ENCODE measurements at places on chromosomes 6 and 20.

- no peak for DNase-seq
Measured at GRCh38 chr6:80922916-80923455, 816.5 kb downstream of the BCKDHB start.

GRCh38 chr6:16476861-16477260, 238.5 kb downstream of the GMPR start:
- DNase-seq: no peak

GRCh38 chr20:53609491-53610445, 16.1 kb upstream of the ZNF217 start:
- no peak for DNase-seq

DNA sequence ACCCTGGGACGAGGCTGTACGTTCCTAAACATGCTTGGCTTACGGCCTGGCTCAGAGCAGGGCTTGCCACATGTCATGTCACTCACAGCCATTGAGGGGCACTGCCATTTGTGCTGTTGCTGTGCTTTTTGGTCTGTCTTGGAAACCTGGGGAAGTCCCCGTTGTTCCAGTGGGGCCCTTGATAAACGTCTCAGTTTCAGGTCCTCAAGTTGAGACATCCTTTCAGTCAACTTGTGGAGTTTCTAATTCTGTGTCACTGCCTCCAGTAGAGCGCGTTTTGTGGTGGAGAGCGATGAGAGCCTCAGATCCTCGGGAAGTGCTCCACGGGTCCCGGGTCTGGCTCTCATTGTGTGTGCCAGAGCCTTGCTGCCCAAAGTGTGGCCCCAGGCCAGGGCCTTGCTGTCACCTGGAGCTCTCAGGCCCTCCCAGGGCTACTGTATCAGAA, 43.0 kb upstream of the CCR6 start:
- no peak for DNase-seq

DNA sequence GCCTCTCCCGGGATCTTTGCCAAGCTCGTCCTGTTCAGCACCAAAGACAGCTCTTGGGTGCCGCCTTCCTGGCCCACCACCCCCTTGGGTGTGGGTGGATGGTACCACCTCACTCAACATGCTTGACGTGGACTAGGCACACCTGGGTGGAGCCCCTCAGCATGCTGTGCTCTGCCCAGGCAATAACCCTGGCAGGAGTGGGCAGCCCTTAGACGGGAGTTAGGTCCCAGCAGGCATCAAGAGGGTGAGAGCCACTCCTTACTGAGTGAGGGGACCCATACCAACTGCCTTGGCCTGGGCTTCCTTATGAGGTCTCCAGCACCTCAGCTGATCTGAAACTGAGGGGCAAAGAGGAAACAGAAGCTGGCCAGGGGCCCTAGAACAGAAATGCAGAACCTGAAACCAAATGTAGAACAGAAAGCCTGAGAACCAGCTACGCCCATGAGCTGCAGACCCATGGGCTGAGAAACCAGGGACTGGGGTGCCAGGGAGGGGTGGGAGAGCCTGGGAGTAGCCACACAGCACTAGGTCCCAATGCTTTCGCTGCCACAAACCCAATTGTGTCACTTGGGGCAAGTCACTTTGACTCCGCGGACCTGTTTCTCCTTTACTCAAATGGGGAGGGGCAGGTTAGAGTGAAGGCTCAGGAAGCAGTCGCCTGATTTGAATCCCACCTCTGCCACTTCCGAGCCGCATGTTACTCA, 2.0 kb downstream of the FGD2 start:
- no peak for DNase-seq

GRCh38 chr6:133966654-133967329, 13.8 kb downstream of the TBPL1 start:
- no peak for DNase-seq

DNA sequence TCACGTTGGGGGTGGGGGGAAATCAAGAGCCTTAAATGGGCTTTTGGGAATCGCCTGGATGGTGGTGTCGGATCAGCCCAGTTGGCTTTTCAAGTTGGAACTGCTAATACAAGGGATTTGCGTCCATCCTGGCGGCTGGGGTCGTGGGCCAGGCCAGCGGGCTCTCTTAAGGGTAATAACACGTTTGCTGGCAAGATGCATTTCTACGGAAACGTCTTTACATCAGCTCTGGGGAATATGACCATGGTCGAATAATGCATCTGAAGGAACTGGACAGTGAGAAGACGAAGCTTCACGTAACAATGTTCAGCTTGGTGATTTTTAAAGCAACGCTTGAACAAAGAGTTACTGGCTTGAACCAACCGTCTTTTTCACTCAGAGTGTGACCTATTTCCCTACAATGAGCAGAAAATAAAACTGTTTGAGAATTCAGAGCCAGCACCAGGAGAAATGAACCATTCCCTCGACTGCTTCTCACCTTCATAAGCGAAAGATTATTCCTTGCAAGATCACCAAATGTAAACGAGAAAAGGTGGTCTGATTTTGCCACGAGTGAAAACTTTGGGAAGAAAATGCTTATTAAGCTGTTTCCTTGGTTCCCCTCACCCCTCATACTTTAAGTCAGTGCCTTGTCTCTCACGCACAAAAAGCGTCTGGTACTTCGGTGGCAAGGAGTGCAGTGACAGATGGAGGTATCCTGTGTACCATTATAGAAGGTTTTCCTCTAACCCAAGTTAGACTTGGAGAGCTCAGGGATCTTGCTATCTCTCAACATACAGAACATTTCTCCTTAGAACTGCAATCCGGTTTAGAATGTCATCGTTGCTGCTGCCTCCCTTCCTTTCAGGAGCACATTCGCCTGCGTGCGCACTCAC, 1.4 kb upstream of the MARCKS start:
- DNase-seq: peak; percentile 50

DNA sequence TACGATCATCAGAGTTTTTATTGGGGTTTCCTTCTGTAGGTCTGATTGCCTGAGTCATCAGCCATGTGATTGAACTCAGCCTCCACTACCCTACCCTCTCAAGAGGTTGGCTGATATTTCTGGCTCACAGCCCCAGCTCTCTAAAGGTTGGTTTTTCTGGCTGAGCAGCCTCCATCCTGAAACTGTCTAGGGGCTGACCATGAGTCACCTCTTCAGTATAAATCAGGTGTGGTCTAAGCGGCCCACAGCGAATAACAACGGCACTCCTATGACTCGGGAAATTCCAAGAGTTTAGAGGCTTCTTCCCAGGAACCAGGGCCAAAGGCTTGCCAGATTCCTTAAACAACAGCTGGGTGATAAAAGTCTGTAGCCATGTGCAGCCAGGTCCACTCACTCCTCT, 115.5 kb downstream of the SOD2 start:
- peak; percentile 33 for DNase-seq

GRCh38 chr6:133467982-133468380, 226.8 kb downstream of the EYA4 start:
- DNase-seq: no peak

GRCh38 chr20:9053108-9053507, 15.8 kb upstream of the PLCB4 start:
- no peak for DNase-seq

- peak; percentile 13 for DNase-seq
Measured at GRCh38 chr6:39646751-39647420, 78.3 kb downstream of the KIF6 start.

- no peak for DNase-seq
Measured at GRCh38 chr6:24897186-24897585, 38.6 kb downstream of the RIPOR2 start.

DNA sequence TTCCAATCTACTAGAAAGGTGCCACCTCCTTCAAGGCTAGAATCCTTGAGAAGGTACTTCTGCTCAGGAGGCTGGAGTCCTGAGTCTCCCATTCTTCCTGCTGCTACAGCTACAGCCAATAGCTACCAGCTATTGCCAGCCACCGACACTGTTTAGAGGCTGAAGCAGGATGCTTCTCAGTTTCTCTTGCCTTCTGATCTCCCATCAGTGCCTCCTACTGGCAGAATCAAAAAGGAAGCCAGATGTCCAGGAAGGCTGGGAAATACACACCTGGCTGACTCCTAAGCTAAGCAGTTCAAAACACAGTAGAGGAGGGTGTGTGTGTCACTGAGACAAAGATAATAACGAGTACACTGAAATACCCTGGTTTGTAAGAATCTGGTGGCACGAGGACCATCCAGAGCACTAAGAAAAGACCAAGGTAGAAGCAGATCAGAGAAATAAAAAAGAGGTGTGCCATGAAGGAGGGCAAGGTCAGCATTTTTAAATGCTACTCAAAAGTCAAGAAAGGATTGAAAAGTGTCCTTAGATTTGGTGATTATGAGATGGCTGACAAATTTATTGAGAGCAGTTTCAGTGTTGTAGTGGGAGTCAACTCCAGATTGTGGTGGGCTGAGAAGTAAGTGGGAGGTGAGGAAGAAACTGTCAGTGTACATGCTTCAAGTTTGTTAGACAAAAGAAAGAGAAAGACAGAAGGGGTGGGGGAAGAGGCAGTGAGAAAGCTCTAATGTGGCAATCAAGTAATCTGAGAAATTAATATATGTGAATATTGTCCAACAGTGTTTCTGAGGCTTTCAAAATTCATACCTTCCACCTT, 2.3 kb upstream of the HLA-DMA start:
- DNase-seq: peak; percentile 73

- DNase-seq: no peak
Measured at GRCh38 chr20:63100174-63100925, 93.6 kb upstream of the BHLHE23 start.

DNA sequence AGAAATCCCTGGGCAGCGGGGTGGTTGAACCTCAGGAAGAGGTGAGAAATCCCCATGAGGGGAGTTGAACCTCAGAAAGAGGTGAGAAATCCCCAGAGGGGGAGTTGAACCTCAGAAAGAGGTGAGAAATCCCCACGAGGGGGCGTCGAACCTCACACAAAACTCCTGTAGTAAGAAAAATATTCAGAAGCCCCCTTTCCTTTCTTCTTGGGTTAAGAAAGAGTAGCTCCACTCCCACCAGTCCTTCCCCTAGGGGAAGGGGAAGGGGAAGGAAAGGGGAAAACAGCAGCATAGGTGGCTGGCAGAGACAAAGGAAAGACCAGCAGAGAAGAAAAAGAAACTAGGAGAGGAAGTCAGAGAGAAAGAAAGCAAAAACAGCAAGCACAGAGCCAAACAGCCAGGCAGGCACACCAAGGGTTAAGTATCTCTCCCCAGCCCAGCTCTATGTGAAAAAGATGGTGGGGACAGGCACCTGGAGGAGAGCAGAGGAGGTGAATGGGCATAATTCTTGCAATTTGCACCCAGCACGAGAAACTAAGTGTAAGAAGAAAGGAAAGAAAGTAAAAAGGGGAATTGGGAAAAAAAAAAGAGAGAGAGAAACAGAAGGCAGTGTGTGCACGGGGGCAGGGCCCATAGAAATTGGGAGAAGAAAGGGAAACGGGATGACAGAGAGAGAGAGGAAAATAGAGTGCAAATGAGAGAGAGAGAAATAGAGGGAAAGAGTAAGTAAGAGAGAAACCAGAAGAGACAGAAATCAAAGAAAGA, 88.2 kb downstream of the PLG start:
- no peak for DNase-seq

DNA sequence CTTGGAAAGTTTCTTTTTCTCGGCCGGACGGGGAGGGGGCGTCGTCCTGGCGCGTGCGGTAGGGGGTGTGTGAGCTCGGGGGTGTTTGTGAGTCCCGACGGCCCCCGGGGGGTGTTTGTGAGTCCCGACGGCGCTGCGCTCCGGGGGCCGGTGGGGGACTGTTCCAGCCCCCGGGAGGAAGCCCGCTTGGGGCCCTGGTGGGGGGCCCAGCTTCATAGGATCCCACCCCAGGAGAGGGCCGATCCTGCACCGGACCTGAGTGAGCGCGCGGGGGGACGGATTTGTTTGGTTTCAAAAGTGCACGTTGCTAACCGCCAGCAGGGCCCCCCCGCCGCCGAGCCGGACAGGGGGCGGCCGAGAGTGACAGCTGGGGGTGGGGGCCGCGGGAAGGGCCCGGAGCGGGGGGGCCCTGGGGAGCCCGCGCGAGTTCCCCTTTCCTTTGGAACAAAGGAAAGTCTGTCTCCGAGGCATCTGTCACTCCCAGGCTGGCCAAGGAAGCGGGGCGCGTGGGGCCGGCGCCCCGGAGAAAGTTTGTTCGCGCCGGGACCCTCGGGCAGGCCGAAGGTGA, 485 bp downstream of the TGIF2 start:
- DNase-seq: peak; percentile 12

- DNase-seq: no peak
Measured at GRCh38 chr6:169157197-169158148, 96.2 kb downstream of the THBS2 start.

GRCh38 chr6:11033825-11034224, 10.3 kb downstream of the ELOVL2 start:
- DNase-seq: no peak

- peak; percentile 31 for DNase-seq
Measured at GRCh38 chr6:23081701-23082100, 512.3 kb downstream of the HDGFL1 start.

- DNase-seq: peak; percentile 53
Measured at GRCh38 chr20:62320581-62321354, 18.0 kb downstream of the ADRM1 start.

DNA sequence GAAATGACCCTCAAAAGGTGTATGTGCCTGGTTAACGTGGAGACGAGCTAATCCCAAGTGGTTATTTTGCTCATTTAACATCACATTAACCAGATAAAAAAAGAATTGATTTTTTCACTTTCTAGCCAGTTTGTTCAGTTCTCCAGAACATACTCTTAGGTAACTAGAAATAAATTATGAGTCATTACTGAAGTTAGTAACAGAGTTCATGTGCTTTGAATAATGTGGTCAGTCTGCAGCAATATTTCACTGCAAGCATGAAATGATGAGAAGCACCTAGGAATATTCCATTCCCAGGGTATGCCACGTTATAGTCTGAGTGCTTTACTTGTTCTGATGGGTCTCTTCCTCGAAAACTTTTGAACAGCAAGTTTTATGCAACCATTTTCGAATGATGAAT, 138.3 kb upstream of the INSM1 start:
- DNase-seq: no peak

GRCh38 chr6:45746046-45746445, 269.6 kb downstream of the CLIC5 start:
- DNase-seq: no peak

DNA sequence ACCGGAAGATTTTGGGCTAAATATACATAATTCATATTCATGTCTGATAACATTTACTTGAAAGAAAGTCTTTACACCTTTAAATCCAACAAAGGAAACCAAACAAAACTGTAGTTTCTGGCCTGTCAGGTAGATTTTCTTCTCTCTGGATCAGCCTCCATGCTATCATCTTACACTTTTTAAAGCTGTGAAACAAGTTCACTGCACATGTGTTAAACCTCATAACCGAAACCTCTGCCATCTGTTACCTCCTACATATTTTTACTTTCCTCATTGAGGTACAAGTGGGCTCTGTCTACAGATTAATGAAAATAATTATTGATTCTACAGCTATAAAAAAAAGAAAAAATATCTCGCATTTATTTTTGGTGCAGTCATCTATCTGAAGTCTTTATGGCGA, 149.9 kb downstream of the RALGAPA2 start:
- DNase-seq: no peak

GRCh38 chr20:45358282-45359068, 4.5 kb upstream of the SYS1 start:
- DNase-seq: peak; percentile 57

- no peak for DNase-seq
Measured at GRCh38 chr20:59940956-59941294, 736 bp downstream of the FAM217B start.
